ENCODE measurements at places on chromosomes 5 and 9. TPM values are rescaled to one million over a fixed set of nuclear protein-coding genes. Genes with fewer than 3 reads are reported as not detected.

DNA sequence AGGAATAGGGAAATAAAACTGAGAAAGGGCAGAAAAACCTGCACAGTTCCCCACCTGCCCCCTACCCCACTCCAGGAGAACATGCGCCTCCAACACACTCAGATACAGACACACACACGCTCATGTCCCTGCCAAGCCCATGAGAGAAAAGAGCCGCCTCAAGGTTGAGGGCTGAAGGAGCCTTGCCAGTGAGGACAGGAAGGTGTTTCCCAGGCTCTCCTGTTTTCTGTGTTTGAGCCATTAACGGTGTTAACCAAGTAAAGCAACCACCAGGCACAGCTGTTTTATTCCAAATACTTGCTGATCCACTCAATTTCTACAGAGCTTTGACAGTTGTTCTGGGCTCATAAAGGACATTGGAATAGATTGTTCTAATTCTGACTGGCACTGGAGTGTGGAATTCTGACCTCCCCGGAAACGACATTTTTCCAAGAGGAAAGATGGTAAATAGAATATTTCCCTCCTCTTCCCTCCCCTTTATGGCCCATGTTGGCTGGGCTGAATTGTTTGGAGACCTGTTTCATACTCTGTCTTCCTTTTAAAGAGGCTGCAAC, 238.0 kb downstream of the DMAC1 start:
- no peak for DNase-seq

MSH3 gene
- total RNA-seq, result 20.0 TPM

DNA sequence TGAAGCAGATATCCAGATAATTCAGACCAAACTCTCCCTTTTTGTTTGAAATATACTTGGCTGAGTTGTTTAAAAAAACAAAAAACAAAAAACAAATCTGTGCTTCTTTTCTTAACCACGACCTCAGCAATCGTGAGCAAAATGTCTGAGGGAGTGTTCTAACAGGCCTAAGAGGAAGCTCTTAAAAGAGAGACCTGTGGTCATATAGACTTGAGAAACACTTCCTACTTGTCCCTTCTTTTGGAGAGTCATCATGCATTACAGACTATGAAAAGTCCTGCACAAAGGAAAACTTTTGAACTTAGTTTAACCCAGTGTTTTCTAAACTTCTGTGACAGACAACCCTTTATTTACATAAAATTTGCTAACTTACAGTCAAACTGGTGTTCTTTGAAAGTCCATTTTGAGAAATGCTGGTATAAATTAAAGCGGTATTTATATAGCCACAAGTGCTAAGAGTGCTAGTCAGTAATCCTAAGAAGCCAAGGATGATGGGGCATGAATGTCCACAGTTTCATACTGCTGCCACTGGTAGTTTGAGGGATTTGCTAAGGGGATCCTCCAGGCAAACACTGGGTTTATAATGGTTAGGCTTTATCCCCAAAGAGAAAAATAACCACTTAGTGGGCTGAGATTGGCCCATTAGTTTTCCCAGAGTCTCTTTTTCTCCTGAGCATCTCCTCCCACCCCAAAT, 199.8 kb downstream of the LRRC70 start:
- DNase-seq, result no peak

C5orf63 gene
- total RNA-seq, result 4.0 TPM

- no peak for DNase-seq
These were observed 7.2 kb downstream of the PCDHGC5 start for GRCh38 chr5:141496038-141496437.

OR2Y1 gene
- total RNA-seq, result not detected

GRCh38 chr9:95875305-95876137, at the start of gene ERCC6L2:
TSS of gene ERCC6L2 (plus strand) at chr9:95875691. CDS start at chr9:95876039, 348 bp downstream.
- DNase-seq, result peak; percentile 97

ZMYND19 gene
- 48.0 TPM for total RNA-seq

DNA sequence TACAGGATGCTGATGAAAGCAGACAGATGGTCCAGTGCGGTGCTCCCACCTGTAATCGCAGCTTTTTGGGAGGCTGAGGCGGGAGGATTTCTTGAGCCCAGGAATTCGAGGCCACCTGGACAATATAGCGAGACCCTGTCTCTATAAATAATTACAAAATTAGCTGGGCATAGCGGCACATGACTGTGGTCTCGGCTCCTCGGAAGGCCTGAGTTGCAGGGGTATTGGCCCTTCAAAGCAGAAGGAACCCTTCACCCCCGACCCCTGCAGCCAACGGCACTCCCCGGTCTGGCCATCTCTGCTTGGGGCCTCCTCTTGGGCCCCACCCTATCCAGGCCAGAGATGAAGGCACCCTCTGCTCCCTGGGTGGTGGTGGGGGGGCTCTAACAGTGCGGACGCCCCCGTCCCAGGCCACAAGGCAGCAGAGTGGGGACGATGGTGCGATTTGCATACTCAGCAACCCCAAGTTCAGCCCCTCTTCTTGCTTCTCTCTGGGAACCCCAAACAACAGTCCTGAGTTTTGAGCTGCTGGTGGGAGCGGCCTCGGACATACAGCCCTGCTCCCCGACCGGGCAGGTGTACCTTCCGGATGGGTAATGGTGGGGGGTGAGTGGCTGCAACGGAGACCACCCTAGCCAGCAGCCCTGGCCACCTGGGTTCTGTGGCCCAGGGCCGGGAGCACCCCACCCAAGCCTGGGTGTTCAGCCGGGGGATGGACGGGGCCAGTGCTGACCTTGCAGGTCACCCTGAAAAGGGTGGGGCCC, 50.7 kb downstream of the NACC2 start:
- DNase-seq, result no peak

DEPDC1B gene
- 12.3 TPM for total RNA-seq

- DNase-seq, result peak; percentile 46
These were observed 30.5 kb downstream of the DNAH5 start for GRCh38 chr5:13913962-13914361.

SSNA1 gene
- 78.5 TPM for total RNA-seq

DNA sequence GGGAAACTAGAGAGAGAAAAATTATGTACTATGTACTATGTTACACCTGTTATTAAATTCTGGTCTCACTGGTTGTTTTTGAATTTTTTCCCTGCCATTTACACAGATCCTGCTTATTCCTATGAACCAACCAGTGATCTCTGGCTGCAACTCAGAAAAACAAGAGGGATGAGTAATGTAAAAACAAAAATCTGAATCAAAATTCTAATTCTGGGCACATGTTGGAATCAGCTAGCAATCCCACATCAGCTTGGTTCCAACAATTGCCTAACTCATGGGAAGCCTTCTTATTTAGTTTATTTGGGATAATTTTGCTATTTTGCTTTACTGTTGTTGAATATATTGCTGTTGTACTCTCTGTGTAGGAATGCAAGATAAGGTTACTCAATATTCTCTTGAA, 78.3 kb downstream of the PLK2 start:
- DNase-seq, result no peak

DNA sequence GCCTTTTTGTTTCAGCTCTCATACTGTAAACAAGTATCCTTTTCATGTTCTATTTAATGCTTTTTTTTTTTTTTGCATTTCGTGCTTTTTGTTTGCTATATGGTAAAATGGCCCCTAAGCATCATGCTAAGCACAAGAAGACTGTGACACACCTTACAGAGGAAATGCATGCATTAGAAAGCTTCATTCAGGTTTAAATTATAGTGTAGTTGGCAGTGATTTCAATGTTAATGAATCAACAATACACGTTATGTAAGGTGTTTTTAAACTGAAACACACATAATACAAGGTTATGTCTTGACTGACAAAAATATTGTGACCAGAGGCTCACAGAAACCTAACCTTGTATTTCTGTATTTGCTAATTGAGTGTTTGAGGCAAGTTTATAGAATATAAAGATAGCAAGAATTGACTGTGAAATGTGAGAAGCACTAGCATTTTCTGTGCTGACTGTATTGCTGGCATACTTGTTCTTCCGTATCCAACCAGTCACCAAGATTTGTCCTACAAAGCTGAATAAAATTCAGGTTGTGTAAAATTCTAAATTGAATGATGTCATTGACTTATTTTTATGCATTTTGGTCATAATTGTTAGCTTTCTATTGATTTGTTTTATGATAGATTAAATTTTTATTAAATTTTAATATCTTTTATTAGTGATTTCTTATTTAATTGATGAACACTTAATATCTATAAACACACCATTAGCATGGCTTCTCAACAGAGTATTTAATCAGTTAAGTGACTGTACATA, 4.1 kb downstream of the CFAP95 start:
- no peak for DNase-seq

SPAG8 gene
- total RNA-seq, result 0.83 TPM

SLC25A2 gene
- total RNA-seq, result 0.17 TPM

GRCh38 chr9:120688758-120689157, 25.5 kb downstream of the MEGF9 start:
- DNase-seq, result no peak

Measured in mammary epithelial cell (primary cell).